ENCODE measurements at places on chromosomes 5 and 9.
A peak's percentile ranks its signal among the peaks of the same experiment; 100 is the strongest.

DNA sequence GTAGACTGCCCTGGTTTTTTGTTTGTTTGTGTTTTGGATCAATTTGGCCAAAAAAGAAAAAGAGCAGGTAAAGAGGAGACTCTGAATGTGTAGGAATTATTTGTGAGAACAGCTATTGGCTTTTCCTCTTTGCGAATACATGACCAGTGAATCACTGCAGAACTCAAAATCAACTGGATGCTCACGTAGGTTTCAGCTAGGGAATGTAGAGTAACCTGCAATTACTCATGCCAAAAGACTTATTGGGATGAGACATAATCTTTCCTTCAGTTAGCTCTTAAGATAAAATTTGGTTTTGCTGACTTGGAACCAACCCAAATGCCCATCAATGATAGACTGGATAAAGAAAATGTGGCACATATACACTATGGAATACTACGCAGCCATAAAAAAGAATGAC lies 348.0 kb downstream of the NPR3 start:
- DNase-seq: no peak

DNA sequence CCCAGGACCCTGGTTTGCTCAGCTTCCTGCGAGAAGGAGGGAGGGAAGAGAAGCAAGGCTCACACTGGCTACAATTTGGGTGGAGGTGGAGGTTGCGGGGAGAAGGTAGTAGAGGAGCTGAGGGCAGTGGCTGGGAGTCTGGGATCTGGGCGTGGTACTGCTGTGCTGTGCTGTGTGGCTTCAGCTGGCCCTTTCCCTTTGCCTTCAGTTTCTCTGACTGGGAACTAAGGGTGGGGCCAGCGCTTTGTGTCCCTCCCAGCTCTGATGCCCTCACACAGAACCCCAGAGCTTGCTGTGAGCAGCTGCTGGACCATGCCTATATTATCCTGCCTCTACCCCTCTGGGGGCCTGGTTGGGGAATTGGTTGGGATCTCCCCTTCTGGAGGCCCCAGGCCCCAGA lies 60.9 kb downstream of the RGS3 start:
- no peak for DNase-seq

DNA sequence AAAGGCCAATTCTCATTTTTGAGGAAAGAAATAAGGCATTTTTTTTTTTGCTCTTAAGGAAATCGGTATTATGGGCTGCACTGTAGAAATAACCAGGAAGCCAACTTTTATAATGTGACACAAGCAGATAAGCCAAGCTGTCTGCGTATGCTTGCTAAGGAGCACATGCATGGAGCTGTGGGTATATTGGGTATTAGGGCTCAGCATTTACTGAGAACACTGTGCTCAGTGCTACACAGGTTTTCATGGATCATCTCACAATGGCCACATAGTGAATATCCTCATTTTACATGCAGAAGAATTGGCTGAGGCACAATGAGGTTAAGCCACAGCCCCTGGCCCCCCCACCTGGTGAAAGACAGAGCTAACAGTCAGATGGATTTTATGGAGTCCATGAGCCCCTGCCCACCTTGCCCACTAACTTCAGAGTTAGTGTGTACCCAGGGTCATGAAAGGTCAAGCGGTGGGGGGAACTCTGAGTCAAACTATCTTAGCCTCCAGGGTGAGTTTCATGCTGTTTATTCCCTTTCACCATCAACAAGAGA lies 204.8 kb downstream of the SPATA31A6 start:
- DNase-seq: no peak

GRCh38 chr9:36396985-36397384 lies 3.1 kb downstream of the RNF38 start:
- no peak for DNase-seq

DNA sequence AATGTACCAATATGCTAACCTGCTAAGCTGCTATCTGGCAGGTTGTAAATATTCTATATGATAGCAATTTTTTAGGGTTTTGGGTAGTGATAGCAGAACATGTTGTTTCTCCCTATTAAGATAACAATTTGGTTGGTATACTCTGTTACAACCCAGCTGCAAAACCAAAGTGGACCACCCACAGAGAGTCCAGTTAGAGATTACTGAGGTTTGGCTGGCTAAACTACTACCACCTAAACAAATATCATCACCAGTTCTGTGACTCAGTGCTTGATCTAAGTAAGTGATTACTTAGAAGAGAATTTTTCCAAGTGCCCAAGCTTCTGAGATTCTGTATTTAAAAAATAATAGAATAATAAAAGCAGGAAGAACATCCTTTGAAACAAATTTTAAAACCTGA lies 72.3 kb downstream of the XRCC4 start:
- no peak for DNase-seq

GRCh38 chr9:121304707-121305106 lies 36.7 kb downstream of the GSN start:
- DNase-seq: peak; percentile 2

- DNase-seq: no peak
Measured at GRCh38 chr9:85377731-85378289, 363.9 kb downstream of the AGTPBP1 start.

GRCh38 chr5:97840643-97841042 lies 657.6 kb upstream of the RIOK2 start:
- no peak for DNase-seq

GRCh38 chr9:107794259-107794658 lies 304.7 kb upstream of the KLF4 start:
- DNase-seq: no peak

DNA sequence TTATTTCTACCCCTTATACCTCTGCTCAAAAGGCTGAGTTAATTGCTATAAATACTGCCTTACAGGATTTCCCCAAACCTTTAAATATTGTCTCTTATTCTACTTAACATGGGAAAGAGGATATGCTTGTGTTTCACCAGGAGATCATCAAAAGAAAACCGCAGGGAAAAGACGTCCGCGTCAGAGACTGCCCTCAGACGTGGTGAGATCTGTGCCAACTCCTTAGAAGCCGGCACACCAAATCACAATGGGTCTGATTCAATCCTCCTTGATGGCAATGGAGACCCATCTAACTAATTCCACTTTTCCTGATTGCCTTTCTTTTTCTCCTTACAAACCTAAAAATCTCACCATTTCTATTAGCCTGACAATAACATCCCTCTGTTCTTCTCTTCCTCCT lies 55.0 kb downstream of the SH3PXD2B start:
- no peak for DNase-seq

GRCh38 chr9:79123415-79123814 lies 448.4 kb upstream of the TLE4 start:
- no peak for DNase-seq

DNA sequence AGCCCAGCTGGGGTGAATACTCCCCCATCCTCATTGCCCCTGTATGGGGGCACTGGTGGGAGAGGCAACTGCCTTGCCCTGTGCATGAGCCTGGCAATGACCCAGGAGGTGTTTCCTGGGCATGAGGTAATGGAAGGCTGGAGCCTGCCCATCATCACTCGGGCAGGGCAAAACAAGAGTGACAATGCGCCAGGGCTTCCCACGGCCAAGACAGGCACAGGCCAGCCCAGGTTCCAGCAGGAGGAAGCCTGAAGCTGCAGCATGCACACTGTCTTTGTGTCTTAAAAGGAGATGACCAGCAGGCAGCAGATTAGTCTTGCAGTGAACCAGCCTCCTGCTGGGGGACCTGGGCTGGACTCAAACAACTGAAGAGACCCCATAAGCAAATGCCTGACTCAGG lies 92.2 kb upstream of the SMIM23 start:
- no peak for DNase-seq

DNA sequence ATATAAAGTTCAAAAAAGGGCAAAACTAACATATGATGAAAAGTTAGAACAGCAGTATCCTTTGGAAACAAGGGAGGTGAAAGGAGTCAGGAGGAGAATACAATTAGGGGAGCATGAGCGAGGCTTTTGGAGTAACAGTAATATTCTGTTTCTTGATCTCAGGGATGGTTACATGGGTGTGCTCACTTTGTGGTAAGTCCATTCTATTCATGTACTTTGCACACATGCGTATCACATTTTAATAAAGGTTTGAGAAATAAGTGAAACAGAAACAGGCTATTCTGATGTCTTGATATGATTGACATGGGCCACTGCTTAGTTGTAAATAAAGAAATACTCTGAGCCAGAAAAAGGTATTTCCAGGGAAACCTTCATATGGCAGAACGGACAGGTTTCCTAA lies 208.8 kb downstream of the SPOCK1 start:
- no peak for DNase-seq

DNA sequence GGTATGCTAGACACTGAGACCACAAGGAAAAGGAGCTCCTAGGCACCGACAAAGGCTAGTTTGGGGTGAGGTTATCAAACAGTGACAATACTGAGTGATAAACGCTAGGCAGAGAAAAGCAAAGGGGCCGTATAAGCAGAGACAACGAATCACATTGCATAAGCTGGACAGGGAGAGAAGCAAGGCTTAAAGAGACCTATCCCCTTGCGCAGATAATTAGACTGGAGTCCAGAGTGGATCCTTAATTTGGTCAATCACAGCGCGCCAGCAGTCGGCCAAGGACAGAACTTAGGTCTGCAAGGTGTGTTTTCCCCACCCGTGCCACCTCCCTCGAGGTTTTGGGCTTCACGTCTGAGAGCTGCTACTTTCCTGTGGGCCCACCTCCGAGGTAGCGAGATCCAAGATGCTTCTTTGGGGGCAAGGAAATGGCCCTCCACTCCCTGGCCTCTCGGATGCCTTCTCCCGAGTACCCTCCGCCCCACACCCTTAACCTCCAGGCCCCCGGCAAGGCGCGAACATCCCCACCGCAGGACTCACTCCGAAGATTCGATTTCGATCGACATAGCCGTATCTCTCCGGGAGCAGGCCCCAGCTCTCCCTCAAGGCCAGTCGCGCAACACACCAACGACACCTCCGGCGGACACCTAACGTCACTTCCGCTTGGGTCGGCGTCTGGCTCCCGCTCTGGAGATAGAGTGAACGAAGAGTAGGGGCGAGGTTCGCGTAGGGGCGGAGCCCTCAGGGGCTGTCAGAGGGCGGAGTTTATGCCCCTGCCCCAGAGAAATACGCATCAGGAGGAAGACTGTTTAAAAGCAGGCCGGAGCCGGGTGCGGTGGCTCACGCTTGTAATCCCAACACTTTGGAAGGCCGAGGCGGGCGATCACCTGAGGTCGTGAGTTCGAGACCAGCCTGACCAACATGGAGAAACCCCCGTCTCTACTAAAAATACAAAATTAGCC lies at the start of gene SMU1:
Gene SMU1 (minus strand): TSS at position 629 of the 959 bp plus-strand sequence. CDS start 66 bp downstream, at position 563.
- peak; percentile 96 for DNase-seq

- no peak for DNase-seq
Measured at GRCh38 chr5:36755342-36755741, 121.2 kb upstream of the NIPBL start.

DNA sequence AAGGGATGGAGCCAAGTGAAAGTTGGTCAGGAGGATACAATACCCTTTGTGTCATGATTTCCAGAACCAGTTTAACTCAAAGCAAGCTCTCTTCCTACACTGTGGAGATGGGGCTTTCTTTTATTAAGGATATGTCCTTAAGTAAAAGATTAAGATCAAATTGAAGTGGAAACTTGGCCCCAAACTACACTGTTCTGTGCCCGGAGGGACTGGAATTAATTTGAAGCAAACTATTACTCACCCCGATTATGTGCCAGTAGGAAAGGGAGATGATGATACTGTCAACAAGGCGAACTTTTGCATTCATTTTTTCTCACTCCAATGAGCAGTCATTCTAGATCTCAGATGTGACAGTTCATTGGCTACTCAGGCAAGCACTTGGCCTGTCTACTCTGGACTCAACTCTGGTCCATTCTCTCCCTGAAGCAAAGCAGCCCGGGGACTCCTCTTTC lies 186.7 kb downstream of the NTRK2 start:
- DNase-seq: no peak

DNA sequence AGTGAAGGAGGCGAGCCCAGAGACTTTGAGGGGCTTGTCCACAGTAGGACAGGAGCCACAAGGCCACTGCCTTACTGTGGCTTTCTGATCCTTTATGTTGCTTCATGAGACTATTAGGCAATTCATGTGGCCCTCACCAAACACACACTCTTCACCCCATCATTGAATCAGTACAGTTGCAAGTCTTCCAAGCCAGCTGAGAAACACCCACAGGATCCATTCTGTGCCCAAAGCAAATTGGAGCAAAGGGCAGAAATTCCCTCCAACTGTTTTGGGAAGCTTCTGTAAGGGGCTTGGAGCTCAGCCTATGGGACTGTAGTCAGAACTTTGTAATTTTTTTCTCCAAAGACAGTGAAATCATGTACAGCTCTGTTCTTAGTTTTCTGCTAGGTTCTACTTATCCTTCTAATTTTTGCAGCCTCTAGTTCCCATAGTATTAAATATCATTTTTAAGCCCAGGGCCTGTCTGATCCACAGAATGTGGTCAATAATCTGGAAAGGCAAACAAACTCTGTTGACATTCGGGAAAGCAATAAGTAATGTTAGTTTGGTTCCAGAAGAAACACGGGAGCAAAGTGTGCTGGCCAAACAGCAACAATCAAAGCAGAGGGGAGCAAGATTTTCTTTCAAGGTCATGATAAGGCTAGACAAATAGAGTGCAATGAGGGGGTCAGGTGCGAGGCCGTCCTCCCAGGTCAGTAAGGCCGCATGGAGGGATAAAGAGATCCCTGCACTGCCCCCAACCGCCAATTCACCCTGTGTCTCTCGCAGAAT lies 47.0 kb downstream of the UBE2QL1 start:
- no peak for DNase-seq

GRCh38 chr5:157455057-157455456 lies 5.0 kb upstream of the NIPAL4 start:
- DNase-seq: no peak

DNA sequence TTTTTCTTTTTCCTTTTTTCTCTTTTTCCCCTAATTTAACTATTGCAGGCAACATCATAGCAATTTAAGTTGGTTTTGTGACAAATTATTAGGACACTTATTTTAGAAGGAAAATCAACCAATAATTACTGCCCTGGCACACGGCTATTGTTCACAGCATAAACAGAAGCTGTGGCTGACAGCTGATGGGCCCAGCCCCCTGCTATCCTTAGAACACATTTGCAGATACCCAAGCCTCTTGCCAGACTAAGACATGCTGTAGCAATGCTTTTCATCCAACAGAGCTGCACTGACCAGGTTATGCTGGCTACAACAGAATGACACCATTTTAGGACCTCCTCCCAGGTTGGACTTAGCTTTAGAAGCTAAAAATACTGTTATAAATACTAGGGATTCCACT lies 852.7 kb upstream of the DMAC1 start:
- peak; percentile 31 for DNase-seq

DNA sequence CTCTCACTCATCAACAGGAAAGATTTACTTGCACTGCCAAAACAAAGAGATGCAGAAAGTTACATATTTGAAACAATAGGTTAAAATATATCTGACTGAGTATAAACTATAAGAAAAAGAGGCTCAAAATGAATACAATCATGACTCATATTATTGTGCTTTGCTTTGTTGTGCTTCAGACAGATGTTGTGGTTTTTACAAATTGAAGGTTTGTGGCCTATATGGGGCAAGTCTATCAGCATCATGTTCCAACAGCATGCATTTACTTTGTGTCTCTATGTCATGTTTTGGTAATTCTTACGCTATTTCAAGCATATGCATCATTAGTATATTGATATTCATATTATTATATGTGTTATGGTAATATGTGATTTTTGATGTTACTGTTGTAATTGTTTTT lies 330.0 kb downstream of the PRR16 start:
- no peak for DNase-seq

- DNase-seq: no peak
Measured at GRCh38 chr5:77662635-77663034, 24.1 kb upstream of the OTP start.

GRCh38 chr5:158811921-158812320 lies 287.8 kb downstream of the EBF1 start:
- DNase-seq: no peak

All from glutamatergic neuron (in vitro differentiated cells).